ENCODE measurements at places on chromosomes 2 and 18.

- no peak for DNase-seq
Measured at GRCh38 chr2:151906633-151906998, 78.4 kb upstream of the ARL5A start.

- DNase-seq: no peak
Measured at GRCh38 chr2:24351981-24352380, 8.4 kb downstream of the ITSN2 start.

GRCh38 chr2:105629634-105630033 lies 115.1 kb upstream of the NCK2 start:
- DNase-seq: no peak

- no peak for DNase-seq
Measured at GRCh38 chr2:8475349-8476031, 206.4 kb upstream of the ID2 start.

DNA sequence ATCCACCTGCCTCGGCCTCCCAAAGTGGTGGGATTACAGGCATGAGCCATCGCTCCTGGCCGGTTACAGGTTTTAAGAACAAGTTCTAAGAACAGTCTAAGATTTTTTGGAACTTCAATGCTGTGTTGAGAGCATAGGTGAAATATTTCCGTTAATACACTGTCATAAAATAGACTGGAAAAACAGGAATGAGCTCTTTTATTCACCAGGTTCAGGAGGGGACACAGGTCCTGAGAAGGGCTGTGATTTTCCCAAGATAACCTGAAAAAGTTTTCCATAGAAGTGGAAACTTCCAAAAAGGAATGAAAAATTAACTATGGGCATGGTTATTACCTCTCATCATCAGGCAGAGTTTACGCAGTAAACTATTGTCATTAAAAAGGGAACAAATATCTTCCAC lies 97.6 kb upstream of the TMEM178A start:
- no peak for DNase-seq

GRCh38 chr18:23658285-23658684 lies 4.4 kb downstream of the ANKRD29 start:
- no peak for DNase-seq

GRCh38 chr2:238285653-238286082 lies 2.7 kb downstream of the PER2 start:
- peak; percentile 96 for DNase-seq

- no peak for DNase-seq
Measured at GRCh38 chr2:72210470-72210869, 62.8 kb upstream of the CYP26B1 start.

DNA sequence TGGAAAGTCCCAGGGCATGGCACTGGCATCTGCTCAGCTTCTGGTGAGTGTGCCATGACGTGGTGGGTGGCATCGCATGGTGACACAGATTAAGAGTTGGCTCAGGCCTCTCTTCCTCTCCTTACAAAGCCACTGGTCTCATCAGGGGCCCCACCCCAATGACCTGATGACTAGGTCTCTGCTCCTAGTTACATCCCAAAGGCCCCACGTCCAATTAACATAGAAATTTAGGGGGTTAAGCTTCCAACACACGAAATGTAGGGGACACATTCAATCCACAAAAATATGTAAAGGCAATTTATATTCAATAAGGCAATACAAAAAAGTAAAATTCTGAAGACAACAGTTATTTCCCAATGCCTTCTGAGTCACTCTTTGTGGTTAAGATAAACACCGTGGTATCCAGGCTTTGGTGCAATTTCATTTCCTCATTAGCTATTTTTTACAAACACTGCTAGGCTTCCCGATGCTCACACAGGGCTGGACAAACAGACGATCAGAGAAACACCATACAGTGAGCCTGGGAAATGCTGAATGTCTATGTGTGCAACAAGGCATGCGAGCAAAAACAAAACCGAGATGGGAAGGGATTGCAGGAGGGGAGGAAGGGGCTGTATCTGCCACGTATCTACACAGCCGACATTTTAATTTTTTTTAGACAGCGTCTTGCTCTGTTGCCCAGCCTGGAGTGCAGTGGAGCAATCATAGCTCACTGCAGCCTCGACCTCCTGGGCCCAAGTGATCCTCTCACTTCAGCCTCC lies 67.2 kb downstream of the MBP start:
- DNase-seq: no peak

DNA sequence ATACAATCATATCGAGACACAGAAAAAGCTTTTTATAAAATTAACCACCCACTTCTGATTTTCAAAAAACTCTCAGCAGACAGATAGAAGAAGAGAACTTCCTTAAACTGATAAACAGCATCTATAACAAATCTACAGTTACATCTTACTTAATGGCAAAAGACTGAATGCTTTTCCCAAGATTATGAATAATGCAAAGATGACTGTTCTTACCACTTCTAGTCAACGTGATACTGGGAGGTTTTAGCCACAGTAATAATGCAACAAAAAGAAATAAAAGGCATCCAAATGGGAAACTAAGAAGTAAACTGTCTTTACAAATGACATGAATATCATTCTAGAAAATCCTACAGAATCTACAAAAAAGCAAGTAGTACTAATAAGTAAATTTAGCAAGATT lies 58.0 kb upstream of the TMEM247 start:
- DNase-seq: no peak

- DNase-seq: no peak
Measured at GRCh38 chr2:67733517-67733916, 329.3 kb downstream of the C1D start.

DNA sequence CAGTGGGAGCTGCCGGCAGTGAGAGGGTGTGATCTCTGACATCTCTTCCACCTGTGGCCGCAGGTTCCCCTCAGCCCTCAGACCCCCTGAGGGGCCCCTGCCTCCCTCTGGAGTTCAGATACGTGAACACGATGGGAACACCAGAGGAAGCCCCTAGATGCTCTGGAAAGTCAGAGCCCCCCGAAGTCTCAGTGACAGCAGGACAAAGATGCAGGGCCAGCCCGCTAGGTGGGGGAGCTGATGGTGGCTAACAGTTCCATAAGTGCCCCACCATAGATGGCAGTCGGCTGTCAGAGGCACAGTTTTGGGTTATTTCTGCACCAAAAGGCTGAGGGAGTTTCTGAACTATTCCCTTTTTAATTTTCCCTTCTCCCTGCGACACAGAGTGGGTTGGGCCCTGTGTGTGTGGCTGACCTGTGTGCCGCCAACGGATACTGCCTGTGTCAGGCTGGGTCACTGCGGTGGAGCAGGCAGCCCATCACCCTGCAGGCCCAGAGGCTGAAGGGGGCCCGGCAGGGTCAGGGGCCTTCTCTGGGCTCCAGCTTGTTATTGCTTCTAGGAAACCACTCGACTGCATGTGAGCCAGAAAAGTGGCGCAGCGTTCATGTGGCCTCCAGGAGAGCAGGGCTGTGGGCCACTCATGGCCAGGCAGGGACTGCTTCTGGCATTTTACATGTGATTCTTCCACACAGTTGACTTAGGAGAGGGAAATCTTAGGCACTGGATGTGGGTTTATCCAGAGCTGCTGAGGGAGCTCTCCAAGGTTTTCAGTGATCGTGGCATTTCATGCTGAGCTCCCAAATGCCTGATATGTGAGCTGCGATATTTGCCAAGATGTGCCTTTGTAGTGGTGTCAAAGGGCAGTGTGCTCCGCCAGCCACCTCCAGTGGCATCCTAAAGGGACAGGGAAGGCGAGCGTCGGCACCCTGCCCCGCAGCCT lies 225.1 kb downstream of the SH3RF3 start:
- no peak for DNase-seq

DNA sequence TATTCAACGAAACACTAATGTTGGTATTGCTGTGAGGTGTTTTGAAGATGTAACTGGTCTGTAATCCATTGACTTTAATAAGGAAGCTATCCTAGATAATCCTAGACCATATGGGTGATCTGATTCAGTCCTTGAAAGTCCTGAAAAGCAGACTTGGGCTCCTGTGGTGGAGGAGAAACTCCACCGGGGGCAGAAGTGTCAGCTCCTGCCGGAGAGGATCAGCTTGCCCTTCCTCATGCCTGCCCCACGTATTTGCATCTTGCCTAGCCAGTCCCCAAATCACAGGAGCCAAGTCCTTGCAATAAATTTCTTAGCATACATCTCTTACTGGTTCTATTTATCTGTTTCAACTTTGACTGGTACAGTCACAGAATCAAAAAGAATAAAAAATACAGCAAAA lies 144.2 kb upstream of the DLGAP1 start:
- no peak for DNase-seq

DNA sequence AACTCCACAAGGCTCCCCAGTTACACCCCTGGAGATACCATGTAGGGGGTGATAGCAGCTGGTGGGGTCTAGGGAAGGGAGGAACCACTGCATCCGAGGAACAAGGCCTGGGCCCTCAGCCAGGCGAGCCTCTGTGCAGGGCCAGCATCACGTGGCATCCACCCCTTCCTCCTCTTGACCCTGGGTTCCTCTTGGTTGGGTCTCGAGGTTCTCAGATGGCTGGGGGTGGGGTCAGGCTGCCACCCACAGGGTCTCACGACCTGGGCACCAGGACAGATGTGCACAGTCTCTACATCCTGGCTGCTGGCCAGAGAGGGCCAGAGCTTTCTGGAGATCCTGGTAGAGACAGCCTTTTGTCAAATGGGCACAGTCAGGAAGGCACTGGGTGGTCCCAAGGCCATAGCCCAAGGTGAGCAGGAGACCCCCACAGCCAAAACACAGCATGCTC lies 10.4 kb downstream of the HS6ST1 start:
- DNase-seq: no peak

DNA sequence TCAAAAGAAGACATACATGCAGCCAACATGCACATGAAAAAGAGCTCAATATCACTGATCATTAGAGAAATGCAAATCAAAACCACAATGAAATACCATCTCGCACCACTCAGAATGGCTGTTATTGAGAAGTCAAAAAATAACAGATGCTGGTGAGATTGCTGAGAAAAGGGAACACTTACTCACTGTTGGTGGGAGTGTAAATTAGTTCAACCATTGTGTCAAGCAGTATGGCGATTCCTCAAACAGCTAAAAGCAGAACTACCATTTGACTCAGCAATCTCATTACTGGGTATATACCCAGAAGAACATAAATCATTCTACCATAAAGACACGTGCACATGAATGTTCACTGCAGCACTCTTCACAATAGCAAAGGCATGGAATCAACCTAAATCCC lies 95.5 kb upstream of the XIRP2 start:
- no peak for DNase-seq

- no peak for DNase-seq
Measured at GRCh38 chr2:28658369-28658768, 93.3 kb upstream of the PPP1CB start.
